G401 (cell line): ENCODE measurements at places on chromosomes 7 and 10. TPM values are rescaled to one million over a fixed set of nuclear protein-coding genes. Genes with fewer than 3 reads are reported as not detected.

DNA sequence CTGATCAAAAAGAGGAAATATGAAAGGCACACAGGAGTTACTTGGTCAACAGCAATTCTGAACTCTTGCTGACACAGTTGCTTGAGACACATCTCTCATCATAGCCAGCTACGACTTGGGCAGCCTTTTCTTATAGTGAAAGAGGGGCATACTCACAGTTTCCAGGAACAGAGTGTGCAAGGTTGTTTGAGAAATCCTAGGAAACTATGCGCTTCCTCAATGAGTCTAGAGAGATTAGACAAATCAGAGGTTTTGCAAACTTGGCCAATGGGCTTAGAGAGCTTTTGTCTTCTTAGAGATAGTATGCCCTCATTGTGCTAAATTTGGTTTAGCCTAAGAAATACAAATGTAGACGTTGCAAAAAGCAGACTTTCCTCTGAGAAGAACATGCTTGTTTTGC, 370.4 kb downstream of the HGF start:
- no peak for DNase-seq

GRCh38 chr7:155247479-155248365, 50.0 kb upstream of the INSIG1 start:
- DNase-seq, result no peak

DNA sequence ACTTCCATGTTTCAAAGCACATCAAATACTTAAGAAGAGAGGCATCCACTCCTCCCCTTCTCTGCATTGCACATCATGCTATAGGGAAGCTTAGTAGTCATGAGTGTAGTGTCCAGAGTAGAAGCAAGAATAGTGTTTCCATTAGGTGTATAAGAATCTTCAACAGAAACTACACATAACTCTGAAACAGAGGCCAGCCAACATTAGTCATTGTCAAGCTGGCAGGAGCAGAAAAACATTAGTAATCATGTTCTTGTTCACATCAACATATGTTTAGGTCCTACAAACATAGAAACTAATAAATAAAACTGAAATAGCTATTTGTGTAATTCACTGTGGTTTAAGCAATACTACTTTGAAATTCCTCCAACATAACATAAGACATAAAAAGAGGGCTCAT, 370.2 kb downstream of the PPP1R3A start:
- DNase-seq, result no peak

GRCh38 chr10:59668096-59668495, 41.6 kb downstream of the SLC16A9 start:
- DNase-seq, result no peak

DNA sequence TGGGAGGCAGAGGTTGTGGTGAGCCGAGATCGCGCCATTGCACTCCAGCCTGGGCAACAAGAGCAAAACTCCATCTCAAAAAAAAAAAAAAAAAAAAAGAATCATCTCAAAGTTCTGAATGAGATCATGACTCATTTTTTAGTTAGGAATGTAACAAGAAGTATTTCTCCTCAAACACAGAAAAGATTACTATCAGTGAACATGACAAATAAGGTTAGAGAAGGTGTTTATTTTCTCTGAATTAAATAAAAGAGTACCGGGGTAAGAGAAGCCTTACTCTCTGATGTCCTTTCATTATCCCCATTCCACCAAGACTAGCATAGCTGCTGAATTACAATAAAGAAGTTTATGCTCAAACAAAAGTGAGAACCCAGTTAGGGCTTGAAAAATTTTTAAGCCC, 50.1 kb downstream of the IPMK start:
- DNase-seq, result no peak

DNA sequence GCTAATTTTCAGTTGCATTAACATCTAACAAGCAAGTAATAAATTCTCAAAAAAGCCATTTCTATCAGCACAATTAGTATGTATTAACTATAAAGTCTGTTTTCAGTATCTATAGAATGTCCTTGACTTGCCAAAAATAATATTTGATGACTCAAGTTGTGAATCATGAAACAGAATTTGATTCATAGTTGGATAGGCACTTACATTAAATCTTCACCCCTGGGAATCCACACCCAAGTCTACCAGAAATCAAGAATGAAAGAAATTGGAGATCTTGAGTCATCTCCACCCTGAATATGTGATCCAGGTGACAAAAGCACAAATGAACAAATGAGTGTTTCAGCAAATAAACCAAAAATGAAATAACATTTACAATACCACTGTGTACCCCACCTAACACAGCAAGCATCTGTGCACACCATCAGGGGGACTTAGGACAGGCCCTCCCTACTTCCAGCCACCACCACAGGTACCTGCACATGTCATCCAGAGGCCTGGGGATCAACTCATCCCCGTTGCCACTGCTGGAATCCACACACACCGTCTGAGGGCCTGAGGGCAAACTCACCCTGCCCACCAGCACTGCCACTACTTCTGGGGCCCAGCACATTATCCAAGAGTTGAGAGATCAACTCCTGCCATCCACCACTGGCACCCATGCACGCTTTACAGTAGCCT, 160.1 kb downstream of the MTERF1 start:
- DNase-seq, result no peak

- peak; percentile 37 for DNase-seq
Measured at GRCh38 chr10:63197344-63198092, 64.4 kb downstream of the NRBF2 start.

GRCh38 chr7:65927489-65928448, 54.2 kb downstream of the GUSB start:
- DNase-seq, result no peak

- no peak for DNase-seq
Measured at GRCh38 chr7:129169686-129170440, 18.6 kb upstream of the SMO start.

GRCh38 chr7:98221611-98222532, 10.6 kb downstream of the BHLHA15 start:
- no peak for DNase-seq

DNA sequence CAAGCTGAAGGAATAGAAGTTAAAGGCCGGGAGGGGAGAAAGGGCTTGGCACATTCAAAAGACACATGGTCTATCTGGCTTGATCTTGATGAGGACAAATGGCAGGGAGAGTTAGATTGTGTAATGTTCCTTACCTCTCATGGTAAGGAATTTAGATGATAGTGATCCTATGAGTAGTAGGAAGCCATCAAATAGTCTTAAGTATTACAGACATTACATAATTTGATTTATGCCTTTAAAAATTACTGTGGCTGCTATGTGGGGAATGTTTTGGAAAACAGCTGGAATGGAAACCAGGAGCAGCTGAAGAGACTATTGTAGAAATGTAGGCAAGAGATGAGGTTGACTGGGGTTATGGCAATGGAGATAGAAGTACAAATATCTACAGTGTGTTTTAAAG, 351.3 kb upstream of the BMPER start:
- no peak for DNase-seq

DNA sequence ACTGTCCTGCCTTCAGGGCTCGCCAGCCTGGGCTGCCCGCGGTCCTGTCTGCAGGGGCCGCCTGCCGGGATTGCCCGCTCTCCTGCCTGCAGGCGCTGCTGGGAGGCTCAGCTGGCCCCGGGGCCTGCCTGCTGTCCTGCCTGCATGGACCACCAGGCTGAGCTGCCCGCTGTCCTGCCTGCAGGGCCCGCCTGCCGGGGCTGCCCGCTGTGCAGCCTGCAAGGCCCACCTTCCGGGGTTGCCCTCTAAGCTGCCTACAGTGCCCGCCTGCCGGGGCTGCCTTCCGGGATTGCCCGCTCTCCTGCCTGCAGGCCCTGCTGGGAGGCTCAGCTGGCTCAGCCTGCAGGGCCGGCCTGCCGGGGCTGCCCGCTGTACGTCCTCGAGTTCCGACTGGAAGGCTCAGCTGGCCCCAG, 164.4 kb downstream of the GLRX3 start:
- DNase-seq, result no peak

- DNase-seq, result no peak
Measured at GRCh38 chr10:113073549-113074189, 123.6 kb downstream of the TCF7L2 start.

DNA sequence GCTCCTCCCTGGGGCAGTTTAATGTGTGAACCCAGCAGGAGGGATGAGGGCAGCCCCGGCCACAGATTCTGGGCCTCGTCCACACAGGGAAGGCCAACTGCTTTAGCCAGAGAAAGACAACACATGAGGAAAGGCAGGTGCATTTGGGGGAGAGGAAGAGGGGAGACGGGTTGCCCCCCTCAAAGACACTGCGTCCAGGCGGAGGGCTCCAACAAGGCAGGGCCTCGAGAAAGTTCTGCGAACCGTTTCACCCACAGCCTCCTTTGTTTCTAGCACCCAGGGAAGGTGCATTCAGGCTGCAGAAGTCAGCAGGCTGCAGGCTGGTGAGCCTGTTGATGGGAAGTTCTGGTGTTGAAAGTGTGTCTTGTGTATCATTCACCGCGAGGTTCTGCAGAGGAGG, 10.1 kb downstream of the FOXL3 start:
- no peak for DNase-seq

DNA sequence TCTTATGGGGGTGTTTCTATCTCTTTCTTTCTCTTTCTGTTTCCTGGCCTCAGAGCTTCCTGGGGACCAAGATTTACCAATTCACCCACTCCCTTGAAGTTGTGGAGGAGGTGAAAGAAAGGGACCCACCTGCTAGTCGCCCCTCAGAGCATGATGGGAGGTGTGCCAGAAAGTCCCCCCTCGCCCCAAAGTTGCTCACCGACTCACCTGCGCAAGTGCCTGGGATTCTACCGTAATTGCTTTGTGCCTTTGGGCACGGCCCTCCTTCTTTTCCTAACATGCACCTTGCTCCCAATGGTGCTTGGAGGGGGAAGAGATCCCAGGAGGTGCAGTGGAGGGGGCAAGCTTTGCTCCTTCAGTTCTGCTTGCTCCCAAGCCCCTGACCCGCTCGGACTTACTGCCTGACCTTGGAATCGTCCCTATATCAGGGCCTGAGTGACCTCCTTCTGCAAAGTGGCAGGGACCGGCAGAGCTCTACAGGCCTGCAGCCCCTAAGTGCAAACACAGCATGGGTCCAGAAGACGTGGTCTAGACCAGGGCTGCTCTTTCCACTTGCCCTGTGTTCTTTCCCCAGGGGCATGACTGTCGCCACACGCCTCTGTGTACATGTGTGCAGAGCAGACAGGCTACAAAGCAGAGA, 12.2 kb downstream of the AQP1 start:
- DNase-seq, result no peak

DNA sequence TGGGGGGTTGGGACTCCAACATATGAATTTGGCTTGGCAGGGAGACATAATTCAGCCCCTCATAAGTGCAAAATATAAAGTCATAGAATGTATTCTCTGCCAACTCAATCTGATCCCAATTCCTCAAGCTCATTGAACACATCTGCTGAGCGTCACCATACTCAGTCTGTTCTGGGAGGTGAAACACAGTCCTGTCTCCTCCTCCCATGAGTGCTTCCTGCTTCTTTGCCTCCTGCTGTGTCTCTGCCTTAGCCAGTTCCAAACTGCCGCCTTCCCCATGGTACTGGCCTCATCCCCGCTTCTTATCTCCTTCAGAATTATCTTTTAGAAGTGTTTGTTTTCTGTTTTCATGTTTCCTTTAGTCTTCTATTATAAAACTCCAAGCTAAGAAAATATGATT, 365.5 kb downstream of the TNS3 start:
- no peak for DNase-seq

GRCh38 chr7:141789917-141790316, at the start of gene TAS2R5:
Gene TAS2R5, plus strand, starts transcription at chr7:141790217. Its CDS starts 145 bp downstream, at chr7:141790362.
- no peak for DNase-seq

DNA sequence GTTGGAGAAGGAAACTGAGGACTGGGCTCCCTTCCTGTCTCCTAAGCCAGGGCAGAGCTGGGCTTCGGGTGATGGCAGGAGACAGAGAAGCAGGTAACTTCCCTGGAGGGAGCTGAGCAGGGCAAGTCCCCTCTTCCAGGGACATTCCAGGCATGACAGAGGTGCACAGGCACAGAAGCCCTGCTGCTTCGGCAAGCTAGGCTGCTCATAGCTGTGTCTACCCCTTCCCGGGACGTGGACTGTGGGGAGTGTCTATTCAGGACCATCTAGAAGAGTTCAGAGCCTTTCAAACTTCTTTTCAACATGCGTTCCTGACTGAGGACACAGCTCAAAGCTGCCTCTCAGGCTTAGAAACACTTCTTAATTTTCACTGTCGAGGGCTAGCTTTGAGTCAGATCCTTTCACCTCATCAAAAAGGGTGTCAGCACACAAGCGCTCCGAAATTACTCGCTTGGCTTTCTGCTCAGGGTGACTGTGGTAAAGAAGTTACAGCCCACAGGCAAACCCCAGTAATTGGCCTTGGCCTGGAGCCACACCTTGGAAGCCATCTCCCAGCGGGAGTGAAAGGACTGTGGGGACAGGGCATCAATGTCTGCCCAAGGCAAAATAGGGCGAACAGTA, 63.7 kb upstream of the STEAP1B start:
- DNase-seq, result no peak

GRCh38 chr10:123967626-123968243, 76.1 kb upstream of the CPXM2 start:
- DNase-seq, result peak; percentile 43

DNA sequence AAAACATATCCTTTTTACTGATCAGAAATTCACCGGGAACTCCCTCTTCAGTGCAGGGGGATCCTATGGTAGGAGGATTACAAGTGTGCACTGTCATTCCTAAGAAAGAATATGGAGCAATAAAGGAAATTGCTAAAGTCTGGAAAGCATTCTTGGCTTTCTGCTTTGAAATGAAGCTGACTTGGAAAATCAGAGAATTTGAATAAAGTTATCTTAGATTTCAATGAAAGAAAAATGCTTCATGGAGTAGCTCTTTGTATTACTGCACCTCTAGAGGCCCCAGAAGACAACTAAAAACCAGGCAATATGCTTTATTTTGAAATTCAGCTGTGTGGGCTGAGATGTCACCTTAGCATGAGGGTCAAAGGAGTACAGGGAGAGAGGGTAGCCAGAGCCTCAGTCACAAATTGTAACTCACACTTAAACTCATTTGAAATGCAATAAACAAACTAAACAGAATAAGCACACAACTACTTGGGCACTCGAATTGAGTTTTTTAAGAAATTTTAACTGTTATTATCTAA, 102.5 kb downstream of the IMMP2L start:
- DNase-seq, result no peak

DNA sequence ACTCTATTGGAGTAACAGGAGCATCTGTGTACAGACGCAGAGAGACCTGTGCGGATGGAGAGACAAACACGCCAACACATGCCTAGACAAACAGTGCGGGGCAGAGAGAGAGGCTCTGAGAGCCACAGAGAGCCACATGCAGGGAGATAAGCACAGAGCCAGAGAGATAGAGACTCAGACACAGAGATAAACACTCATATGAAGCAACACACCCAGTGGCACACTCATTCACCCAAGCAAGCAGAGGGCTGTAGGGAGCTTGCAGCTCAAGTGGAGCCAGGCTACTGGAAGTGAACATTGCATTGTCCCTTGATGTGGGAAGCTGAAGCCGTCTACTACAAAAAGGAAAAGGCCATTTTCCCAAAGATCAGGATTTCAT, 46.6 kb upstream of the PODXL start:
- no peak for DNase-seq

PIP gene
- total RNA-seq, result not detected in 2 replicates

ANXA11 gene
- 99.7 and 111 TPM in 2 replicates for total RNA-seq

AGR3 gene
- not detected in 2 replicates for total RNA-seq

EN2 gene
- not detected in 2 replicates for total RNA-seq

BEND7 gene
- total RNA-seq, result 0.95 and 1.8 TPM in 2 replicates

RBP3 gene
- not detected in 2 replicates for total RNA-seq

MRPS17 gene
- total RNA-seq, result 32.1 and 39.7 TPM in 2 replicates

STEAP4 gene
- not detected in 2 replicates for total RNA-seq

SORCS3 gene
- total RNA-seq, result not detected in 2 replicates
